ENCODE measurements at places on chromosomes 13 and 19.
A peak's percentile ranks its signal among the peaks of the same experiment; 100 is the strongest.

- no peak for DNase-seq
Observed at GRCh38 chr19:21586311-21587116, 81.1 kb downstream of the ZNF429 start.

GRCh38 chr13:107185889-107186288, 618.0 kb upstream of the ARGLU1 start:
- DNase-seq: peak; percentile 88

DNA sequence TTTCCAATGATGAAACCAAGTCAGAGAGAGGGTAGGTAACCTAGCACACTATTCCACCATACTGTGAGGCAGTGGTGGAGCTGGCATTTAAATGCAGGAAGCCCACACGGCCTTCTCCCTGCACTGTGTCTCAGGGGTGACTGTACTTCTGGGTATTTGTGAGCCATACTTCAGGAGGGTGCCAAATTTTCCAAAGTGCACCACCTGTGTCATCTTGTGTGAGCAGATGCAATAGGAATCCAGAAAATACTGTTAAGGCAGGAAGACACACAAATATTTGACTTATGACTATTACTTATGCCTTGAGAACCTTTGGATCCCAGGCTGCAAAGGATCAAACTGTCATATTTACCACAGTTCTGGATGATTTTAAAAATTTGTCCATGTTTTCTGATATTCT, 17.3 kb downstream of the ZNF229 start:
- DNase-seq: no peak

DNA sequence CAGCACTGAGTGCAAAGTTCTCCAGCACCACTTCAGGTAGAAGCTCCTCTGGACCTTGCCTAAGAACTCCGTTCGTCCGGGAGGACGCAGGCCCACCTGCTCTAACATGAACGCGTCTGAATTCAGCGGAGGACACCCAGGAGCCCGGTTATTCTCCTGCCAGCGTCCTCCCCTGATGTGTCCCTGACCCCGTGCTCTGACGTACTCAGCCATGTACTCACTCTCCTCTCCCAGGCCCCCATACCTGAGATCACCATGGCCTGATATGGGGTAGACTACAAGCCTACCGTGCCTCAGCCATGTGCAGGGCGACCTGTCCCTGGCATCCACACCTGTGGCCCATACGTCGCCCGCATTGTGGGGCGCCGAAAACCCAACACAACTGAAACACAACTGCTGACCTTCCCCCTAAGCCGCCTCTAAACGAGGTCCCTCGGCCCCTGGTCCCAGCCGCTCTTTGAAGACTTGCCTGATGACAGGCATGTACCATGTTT, 744 bp upstream of the ZNF584 start:
- DNase-seq: peak; percentile 37

- peak; percentile 85 for DNase-seq
Observed at GRCh38 chr19:10936661-10937084, 8.1 kb downstream of the TIMM29 start.

DNA sequence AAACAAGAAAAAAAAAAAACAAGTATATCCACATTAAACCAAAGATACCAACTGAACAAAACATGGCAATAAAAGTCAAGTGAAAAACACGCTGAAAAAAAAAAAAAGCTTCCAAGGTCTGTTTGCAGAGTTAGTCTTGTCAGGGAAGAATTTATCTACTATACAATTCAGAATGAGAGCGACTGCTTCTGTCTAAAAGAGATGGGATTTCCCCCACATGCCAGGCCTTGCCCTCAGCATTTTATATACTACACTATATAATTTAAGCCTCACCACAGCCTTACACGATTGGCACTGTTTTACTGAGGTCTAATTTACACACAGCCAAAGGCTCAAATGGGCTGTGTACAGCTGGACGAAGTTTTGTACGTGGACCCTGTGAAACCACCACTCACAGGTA, 67.3 kb downstream of the FOXO1 start:
- DNase-seq: no peak

DNA sequence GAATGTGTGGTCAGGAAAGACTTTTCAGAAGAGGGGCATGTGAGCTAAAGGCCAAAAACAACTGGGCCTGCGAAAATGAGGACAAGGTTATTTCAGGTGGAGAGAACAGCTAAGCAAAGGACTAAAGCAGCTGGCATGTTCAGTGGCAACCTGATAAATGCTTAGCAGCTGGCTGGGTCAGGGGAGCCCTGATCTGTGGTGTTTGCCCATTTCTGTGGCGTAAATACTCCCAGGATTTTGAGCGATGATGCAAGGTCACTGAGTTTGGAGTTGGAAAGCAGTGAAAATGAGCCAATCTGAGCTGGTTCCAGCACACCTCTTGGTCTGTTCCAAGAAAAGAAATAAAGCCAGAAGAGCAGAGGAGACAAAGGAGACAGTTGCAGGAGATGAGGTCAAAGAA, 704.3 kb downstream of the UQCRFS1 start:
- no peak for DNase-seq

DNA sequence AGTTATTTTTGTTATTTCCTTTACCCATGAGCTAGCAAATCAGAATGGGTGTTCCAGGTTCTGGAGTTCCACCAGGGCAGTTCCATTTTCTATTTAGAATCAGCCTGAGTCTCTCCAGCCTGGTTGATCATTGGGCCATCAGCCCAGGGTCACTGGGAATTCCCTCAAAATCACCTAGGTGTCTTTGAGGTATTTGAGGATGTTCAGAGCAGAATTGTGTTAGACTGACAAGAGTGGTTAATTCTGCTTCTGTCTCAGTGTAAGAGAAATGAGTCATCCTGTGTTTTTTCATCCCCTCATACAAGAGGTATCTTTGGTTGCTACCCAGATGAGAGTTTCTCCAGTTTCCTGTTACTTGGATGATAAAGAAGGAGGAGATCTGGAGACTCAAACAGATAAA, 11.7 kb downstream of the ZNF66 start:
- no peak for DNase-seq

All from mesenchymal stem cell (in vitro differentiated cells and primary cell).